ENCODE measurements at places on chromosomes 3 and 15.

DNA sequence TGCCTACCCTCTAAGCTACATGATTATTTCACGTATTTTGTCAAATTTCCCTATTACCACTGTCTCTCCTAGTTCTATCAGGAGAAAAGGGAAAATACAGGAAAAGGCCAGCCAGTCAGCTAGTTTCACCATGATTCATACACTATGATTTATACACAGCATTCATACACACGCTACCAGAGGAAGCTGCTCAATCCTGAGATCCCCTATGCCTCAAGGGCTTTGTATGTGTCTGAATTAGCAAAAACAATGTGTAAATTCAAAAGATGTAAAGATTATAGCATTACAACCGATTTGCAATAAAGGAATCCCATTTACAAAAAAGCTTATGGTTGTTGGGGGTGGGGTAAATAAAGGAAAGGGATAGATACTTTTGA is 3.1 kb upstream of the ACKR4 start:
- no peak for DNase-seq

DNA sequence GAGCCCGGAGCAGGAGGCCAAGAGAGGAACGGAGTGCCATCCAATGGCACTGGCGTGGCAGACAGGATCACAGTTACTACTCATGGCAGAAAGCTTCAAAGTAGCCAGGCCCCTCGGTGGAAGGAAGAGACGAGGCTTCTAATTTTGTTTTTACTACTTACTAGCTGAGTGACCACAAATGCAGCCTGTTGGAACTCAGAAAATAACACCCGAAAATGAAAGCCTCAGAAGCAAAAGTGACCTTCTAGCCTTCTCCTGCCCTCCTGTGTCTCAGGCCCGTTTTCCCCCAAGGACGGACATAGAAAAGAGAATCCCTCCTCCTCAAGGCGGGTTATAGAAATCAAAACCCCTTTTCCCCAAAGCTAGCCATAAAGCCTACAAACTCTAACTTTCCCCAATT is 9.9 kb upstream of the STRA6 start:
- DNase-seq = no peak

GRCh38 chr15:89870006-89870405 is 23.8 kb downstream of the AP3S2 start:
- no peak for DNase-seq

DNA sequence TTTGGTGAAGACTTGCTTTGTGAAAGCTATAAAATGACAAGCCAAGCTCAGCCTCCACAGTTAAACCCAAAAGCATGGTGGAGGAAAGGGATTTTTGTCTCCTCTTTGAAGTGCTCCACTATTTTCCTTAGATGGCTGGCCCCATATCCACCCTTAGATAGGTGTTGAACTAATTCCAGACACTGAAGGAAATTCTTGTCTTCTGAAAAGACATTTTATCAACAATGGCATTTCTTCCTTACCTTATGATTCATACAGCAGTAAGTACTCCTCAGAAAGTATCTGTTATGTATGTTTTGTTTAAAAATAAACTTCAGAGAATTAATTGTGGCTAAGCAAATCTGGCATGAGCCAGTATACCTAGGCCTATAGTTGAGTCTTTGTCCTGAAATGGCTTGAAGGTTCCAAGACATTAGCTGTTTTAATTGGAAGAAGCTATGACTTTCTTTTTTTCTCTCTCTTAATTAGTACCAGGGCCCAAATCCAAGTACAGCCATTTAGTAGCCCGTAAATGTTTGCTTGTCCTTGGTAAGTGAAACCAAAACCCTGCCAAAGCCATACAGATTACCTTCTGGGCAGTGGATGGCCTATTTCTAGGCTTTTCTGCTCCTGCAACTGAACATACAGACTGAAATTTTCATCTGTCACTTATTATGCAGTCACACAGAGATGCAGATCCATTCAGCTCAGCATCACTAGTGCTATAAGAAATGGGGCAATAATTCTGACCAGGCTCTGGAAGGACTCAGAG is 5.1 kb upstream of the BFSP2 start:
- no peak for DNase-seq

DNA sequence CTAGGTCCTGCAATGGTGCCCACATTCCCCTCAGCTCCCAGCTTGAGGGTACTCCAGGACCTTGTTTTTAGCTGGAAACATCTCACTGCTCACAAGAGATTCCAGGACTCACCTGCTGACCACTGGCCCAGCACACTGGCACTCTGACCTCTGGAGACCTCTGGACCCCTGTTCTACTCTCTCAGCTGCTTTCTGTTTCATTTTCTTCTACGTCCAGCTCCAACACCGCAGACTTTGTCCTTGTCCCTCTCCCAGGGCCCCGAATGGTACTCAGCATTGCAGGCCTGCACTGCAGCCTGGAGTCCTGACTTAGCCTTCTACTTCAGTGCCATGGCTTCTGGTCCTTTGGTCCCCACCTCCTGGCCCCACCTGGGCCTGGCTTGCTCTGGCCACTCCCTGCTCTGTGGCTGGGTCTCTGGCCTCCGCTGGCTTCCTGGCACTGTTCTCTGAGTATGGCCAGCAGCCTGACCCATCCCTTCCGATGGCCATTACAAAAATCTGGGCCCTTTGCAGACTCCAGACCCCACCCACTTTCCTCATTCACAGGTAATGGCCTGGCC is 27.9 kb downstream of the KY start:
- no peak for DNase-seq

- no peak for DNase-seq
Observed at GRCh38 chr3:194906970-194907629, 221.4 kb downstream of the FAM43A start.

GRCh38 chr3:176759815-176760506 is 437.3 kb downstream of the TBL1XR1 start:
- peak; percentile 48 for DNase-seq

DNA sequence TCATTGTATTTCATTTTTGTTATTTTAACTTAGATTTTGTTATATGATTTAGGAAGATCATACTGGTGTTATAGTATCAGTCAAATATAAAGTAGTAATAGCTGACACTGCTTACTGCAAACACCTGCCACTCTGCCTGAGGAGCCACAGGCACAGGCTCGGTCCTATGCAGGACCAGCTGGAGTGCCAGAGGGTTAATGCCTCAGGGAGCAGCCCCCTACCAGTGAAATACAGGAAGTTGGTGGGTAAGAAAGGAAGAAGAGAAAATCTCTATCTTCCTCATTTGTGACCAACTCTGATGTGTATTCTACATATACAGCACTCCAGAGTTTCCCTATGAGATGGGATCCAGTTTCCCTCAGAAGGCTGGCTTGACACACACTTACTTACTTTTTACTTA is 593.3 kb downstream of the UNC13C start:
- DNase-seq = no peak

DNA sequence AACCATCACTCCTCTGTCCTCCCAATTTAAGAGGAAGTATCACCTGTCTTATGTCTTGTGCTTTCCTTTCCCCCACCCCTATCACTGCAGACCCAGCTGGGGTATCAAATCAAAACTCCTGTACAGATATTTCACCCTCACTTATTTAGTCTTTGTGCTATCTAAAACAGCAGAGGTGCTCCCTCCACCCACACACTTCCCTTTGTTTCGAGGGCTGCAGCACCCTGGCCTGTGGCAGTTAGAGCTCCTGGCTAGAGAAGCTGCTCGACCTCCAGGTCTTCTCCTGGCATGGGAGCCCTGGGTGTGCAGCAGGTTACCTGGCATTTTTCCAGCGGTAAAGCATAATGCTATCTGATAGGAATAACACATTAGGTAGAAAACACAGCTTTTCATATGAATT is 181.4 kb upstream of the BCL6 start:
- DNase-seq = no peak

DNA sequence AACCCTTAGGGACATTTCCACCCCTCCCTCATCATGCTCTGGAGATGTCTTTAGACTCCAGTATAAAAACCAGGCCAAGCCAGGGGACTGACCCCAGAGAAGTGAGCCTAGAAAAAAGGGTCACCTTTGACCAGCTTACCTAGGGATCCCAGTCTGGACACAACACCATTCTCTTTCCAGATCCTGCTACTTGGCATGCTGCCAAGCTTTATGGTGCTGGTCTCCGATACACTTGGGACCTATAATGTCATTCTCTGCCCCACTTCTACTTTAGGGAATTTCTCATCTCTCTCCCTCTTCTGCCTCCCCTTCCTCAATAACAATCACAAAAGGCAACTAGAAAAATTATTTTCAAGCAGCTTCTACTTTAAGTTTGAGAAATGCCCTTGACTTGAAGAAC is 124.4 kb downstream of the LRRN1 start:
- no peak for DNase-seq

GRCh38 chr3:52053307-52054304 is 2.8 kb downstream of the DUSP7 start:
- no peak for DNase-seq

GRCh38 chr15:48862705-48863104 is 15.2 kb upstream of the EID1 start:
- no peak for DNase-seq

GRCh38 chr3:27903446-27903845 is 181.3 kb upstream of the EOMES start:
- no peak for DNase-seq

DNA sequence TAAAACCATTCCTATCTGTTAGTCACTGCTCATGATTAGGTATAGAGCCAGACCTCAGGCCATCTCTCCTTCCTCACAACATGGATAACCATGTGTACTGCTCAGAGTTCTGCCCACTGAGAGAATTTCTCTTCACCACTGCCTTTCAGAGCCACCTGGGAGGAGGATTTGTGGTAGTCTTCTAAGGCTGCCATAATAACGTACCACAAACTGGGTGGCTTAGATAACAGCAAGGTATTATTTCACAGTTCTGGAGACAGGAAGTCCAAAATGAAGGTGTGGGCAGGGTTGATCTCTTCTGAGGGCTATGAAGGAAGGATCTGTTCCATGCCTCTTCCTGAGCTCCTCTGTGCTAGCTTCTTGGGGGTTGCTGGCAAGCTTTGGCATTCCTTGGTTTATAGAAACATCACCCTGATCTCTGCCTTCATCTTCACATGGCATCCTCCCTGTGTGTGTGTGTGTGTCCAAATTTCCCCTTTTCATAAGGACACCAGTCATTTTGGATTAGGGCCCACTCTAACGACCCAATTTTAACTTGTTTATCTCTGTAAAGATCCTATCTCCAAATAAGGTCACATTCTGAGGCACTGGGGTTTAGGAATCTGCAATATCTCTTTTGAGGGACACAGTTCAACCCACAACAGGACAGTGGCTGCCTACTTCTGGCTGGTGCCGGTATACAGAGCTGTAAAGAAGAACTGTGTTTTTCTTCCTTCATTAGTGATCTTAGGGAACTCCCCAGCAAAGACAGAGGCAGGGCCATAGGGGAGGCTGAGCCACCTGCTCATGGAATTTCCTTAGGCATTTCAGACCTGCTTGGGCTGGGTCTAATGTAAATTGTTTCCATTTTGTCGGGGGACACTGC is 42.1 kb upstream of the NOX5 start:
- DNase-seq = no peak

DNA sequence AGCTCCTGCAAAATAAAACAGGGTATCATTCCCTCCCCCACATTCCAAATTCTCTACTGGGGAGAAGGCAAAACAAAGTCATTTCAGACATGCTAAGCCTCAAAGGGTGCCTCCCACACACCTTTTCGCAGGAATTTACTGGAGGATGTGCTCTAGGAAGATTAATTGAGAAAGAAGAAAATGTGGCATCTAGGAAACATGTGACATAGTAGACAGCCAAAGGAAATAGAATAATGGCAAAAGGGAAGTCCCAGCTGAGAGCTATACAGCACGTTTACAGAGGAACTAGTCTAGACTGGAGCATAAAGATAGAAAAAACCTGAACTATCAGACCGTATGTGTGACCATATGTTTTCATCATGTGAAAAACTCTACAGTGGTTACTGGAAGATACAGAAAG is 58.8 kb upstream of the MELTF start:
- DNase-seq = no peak

GRCh38 chr3:172355836-172356235 is 92.4 kb downstream of the GHSR start:
- no peak for DNase-seq

DNA sequence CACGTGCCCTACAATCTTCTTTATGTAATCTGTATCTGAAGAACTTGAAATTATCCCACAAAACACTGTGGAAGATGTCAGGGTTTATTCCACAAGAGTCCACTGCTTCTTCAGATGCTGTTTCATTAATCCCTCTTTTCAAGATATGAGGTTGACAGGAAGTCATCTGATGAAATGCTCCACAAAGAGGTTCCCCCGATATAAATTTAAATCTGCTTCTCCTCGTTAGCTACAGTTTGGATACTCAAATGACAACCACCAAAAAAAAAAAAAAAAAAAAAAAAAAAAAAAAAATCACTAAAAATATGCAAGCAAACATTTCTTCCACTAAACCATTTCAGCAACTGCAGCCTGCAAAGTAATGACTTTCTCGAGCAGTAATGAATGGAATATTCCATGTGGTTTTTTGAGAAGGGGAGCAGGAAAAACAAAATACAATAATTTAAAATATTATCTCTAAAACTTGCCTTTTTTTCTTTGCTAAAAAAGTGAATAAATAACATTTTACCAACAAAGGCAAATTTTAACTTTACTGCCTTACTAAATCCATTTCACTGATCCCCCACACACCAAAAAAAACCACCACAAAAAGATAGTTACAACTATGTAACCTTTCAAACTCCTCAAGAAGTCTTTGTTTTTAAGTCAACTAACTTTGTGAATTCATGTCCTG is 37.8 kb downstream of the DLG1 start:
- peak; percentile 10 for DNase-seq

- DNase-seq = no peak
Observed at GRCh38 chr3:166455744-166456143, 618.5 kb upstream of the BCHE start.

- no peak for DNase-seq
Observed at GRCh38 chr15:39594446-39595337, 13.8 kb downstream of the THBS1 start.

- DNase-seq = no peak
Observed at GRCh38 chr15:23736033-23736673, 49.0 kb upstream of the NDN start.

DNA sequence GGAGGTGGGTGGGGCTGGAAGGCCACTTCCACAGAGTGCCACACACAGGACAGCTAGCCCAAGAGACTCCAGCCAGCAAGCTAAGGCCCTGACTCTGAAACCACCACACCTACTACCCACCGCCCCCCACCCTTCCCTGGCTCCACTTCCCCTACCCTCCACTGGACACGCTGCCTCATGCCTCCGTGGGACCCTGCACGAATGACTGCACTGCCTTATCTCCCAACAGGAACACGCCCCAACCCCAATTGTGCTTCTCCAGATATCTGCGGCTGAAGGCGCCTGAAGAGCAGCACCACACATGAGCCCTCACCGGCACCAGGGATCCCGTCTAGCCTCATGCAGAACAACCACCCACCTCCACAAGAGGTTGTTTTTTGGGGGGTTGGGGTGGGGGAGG is 2.7 kb downstream of the LINGO1 start:
- no peak for DNase-seq

- no peak for DNase-seq
Observed at GRCh38 chr3:122014741-122015140, 7.3 kb downstream of the ILDR1 start.

GRCh38 chr3:157810924-157811718 is 295.1 kb downstream of the SHOX2 start:
- no peak for DNase-seq

GRCh38 chr3:116084999-116085791 is 360.1 kb downstream of the LSAMP start:
- no peak for DNase-seq

Measured in NCI-H1417 (cell line).